ENCODE measurements at places on chromosomes 2 and 18.

GRCh38 chr2:219561179-219562048, 9.9 kb downstream of the OBSL1 start:
- no peak for DNase-seq

DNA sequence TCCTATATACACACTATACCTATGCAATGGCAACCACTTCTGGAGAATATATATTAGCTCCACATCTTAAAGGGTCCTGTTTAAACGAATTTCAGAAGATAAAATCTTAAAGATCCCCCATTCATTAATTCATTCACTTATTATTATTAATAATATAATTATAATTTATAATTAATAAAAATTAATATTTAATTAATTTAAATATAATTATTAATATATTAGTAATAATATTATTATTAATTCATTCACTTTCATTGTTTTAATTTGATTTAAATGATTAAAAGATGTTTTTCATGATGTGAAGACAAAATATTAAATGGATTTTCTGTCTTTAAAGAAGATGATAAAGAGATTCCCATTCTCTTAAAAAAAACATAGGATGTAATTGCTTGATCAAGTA, 21.1 kb downstream of the NFU1 start:
- DNase-seq: no peak

- peak; percentile 86 for DNase-seq
Measured at GRCh38 chr2:240437861-240438809, 2.7 kb downstream of the GPC1 start.

DNA sequence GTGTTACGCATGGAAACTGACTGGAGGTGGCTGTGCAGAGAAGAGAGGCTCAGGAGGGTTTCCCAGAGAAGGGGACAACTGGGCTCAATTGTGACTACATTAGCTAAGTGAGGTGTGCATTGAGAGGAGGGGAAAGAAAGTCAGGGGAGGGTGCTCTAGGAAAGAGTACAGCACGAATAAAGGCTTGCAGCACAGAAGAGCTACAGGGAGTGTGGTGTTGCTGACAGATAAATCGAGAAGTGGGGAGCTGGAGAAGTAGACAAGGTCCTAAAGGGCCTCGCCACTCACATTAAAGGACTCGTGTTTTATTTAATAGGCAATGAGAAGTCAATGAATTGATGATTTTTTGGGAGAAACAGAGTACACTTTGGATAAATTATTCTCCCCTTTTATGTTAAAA, 65.7 kb upstream of the CTAGE1 start:
- DNase-seq: no peak

GRCh38 chr2:70552501-70553333, 909 bp downstream of the TGFA start:
- no peak for DNase-seq

Measured in sigmoid colon (tissue), 7 donors.